ENCODE measurements at places on chromosomes 3 and 15. TPM values are rescaled to one million over a fixed set of nuclear protein-coding genes. Genes with fewer than 3 reads are reported as not detected.

The MFAP1 gene
- 8.5 TPM for total RNA-seq

- DNase-seq: no peak
These were observed 88.6 kb downstream of the ZNF385D start for GRCh38 chr3:21662403-21662802.

The ACTC1 gene
- not detected for total RNA-seq

The CPNE9 gene
- total RNA-seq: not detected

- DNase-seq: no peak
These were observed 421.4 kb downstream of the SHQ1 start for GRCh38 chr3:72426618-72427397.

The GABRA5 gene
- not detected for total RNA-seq

Measured in naive thymus-derived CD4-positive, alpha-beta T cell (primary cell).